Renal cortex interstitium (tissue), 15 donors: ENCODE measurements at places on chromosomes 7 and 10. TPM values are rescaled to one million over a fixed set of nuclear protein-coding genes. Genes with fewer than 3 reads are reported as not detected.

Gene PIP
- polyA plus RNA-seq: not detected

DNA sequence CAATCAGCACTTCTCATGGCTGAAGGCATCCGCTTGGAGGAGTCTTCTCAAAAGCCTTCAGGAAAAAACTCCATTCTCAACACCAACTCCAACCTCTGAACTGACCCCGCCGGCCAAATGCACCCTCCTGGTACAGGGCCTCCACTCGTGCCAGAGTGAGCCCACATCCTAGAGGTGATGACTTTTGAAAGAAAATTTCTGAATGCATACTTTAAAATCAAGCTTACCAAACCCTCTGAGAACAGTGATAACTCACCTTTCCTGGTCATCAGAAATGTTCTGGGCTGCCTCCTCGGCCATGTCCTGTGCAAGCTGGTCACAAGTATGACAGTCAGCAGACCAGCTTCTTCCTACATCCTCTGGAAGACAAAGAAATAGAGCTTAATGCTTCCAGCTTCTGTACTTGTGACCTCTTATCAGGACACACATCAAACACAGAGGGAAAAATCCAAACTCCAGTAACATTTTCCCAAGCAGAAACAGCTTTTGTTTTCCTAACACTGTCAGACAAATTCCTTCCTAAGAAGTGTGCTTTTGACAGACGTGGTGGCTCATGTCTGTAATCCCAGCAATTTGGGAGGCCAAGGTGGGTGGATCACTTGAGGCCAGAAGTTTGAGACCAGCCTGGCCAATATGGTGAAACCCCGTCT is at the start of gene PKD1L1:
PKD1L1 (minus strand) TSS at position 326 of the 650 bp plus-strand sequence; CDS start at position 300, 26 bp downstream.
- no peak for DNase-seq

Gene PODXL
- 759 TPM for polyA plus RNA-seq

- no peak for DNase-seq
Measured at GRCh38 chr10:3802526-3803265, 17.7 kb upstream of the KLF6 start.

DNA sequence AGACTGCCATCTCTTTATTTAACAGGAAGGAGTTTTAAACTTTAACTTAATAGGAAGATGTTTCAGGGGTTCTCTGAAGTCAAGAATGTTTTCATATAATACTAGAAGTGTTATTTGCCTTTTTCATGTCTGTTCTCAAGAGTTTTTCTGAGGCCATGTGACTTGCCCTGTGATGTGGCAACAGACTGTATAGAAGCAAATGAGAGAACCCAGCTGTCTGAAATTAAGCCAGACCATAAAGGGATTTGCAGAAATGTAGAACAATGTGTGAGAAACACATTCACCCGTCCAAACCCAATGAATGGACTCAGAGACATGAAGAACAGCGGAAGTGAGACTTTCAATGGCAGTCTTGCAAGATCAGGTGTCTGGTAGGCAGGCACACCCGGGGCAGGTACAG is 23.8 kb downstream of the MAPK8 start:
- no peak for DNase-seq

Gene JCAD
- polyA plus RNA-seq: 30.5 TPM

DNA sequence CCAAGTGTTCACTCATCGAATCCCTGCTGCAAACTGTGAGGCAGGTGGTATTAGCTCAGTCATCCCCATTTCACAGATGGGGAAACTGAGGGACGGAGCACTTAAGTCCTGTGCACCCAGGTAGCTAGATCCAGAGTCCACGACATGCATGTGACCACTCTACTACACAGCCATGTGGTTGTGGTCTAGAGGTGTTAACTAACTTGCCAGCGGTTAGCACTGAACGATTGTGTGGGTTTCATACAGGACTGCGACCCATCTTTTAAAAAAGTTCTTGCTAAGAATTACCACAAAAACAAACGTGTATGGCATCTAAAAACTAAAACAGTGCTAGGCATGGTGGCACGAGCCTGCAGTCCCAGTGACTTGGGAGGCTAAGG is 16.1 kb upstream of the ABCC2 start:
- DNase-seq: no peak

- DNase-seq: no peak
Measured at GRCh38 chr10:114021717-114022680, 21.7 kb upstream of the ADRB1 start.

- DNase-seq: no peak
Measured at GRCh38 chr7:157846271-157846670, 509.5 kb downstream of the DNAJB6 start.

Gene CRHR2
- polyA plus RNA-seq: 0.20 TPM

- DNase-seq: no peak
Measured at GRCh38 chr7:142513178-142513955, 235.9 kb upstream of the PRSS1 start.

DNA sequence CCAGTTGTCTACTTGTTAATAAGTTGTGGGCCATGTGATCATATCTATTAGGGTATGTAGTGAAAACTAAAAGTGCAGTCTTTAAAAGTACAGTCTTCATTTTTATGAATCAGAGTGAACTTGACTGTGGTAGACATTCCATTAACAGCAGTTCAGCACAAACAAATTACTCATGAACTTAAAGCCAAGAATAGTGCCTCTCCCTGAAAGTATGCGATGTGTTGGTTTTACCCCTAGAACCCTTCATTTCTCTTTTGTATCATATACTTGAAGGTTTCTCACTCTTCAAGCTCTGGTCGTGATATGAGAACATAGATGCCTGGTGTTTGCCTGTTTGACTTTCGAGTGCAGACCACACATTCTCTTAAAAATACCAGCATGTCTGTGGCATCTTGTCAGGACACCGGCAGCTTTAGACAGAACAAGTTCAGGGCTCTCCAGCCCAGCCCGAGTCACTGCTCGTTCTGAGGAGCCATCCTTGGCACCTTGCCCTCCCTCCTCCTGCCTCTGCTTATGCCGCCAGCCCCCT is 159.3 kb downstream of the LCOR start:
- no peak for DNase-seq

DNA sequence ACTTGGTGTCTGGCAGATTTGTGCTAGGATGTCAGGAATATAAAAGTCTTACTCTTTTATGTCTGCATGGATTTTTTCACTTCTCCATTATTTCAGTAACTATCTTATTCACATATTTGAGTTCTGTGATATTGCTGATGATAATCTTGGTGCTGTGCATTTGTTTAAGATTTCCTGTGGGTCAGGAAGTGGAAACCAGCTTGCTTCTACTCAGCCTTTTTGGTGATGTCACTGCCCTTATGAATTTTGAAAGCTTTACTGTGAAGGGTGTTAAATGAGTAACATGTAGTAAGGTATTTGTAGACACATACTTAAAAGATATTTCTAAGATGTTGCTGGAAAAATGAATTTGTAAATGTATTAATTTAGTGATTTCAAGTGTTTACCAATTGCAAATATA is 69.5 kb upstream of the VOPP1 start:
- DNase-seq: no peak

- DNase-seq: no peak
Measured at GRCh38 chr7:35576031-35576573, 118.8 kb downstream of the HERPUD2 start.

- no peak for DNase-seq
Measured at GRCh38 chr7:69412331-69413146, 185.7 kb upstream of the AUTS2 start.

Gene ADIRF
- polyA plus RNA-seq: 13.5 TPM

GRCh38 chr10:114753126-114753525 is 68.5 kb upstream of the FHIP2A start:
- no peak for DNase-seq

Gene ODAD2
- 2.4 TPM for polyA plus RNA-seq

- DNase-seq: no peak
Measured at GRCh38 chr10:4050061-4050460, 265.1 kb upstream of the KLF6 start.

DNA sequence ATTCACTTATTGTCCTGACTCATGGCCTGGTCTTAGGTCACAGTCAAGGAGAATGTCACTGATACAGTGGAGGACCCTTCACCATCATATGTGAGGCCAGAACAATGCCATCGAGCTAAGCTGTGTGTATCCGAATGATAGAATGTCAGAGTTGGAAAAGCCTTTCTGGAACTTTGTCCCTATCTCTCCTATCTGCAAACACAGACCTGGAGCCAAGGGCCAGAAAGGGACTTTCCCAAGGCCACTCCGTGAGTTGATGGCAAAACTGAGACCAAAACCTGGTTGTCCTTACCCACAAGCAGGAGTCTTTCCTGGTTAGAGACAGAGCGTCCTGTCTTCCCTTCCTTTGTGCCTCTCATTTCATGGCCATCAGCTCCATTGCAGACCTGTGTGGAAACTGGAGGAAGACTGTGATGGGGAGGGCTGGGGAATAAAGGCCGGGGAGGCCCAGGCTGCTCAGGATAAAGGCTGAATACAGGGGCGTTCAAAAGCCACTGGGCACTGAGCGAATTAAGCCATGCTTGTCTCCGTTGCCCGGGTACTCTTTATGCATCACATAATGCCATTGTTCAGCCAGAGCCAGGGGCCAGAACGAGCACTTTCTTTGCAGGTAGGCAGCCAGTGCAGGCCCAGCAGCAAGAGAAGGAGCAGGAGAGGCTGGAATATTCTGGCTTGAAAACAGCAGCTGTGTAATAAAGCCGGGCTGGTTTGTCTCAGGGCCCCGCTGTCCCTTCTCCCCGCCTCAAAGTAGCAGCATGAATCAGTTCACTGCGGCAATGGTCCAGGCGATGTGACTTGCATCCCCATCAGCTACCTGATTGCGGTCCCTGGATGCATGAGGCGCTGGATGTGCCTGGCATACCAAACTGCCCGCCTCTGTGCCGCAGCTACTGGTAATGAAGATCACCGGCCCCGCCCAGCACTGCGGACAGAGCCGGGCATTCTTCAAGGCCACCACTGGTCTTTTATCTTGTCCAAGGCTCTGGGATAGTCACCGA is 143.0 kb downstream of the RPS24 start:
- DNase-seq: no peak

GRCh38 chr10:53440601-53441000 is 668.0 kb upstream of the MBL2 start:
- DNase-seq: peak; percentile 24

- DNase-seq: no peak
Measured at GRCh38 chr10:75922435-75922834, 491.0 kb downstream of the LRMDA start.

DNA sequence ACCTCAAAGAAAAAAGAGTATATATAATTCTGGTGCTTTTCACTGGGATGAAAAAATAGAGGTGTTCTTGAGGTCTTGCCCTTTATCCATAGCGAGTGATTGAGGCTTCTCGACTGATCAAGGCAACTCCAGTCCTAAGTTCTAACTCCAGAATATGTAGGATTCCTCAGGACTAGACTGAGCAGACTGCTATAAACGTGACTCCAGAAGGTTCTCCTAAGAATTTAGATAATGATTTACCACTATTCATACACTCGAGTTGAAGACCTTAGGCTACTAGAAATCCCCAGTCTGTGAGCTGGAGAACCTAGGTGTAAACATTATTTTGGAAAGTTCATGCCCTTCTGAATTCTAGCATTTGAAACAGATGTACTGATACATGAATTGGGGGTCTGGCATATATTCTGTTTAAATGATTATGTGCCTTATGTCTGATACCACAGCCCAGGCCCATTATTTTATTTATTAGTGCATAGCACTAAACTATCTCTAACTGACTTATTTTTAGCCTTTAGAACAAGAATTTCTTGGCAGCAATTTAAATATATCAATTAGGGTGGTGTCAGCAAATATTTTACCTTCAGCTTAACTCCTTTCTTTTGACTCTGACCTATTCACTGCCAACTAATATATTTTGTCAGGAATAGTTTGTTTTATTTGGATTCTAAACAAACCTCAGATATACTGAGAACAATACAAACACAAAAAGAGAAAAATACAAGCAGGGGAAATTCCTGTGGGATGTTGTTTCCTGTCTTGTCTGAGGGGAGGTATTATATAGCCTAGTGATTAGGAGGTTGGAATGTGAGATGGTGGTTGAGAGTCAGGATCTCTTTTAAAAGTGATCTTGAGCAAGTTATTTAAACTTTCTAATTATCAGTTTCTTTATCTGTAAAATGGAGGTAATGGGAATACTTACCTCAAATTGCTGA is 75.8 kb downstream of the PODXL start:
- no peak for DNase-seq

DNA sequence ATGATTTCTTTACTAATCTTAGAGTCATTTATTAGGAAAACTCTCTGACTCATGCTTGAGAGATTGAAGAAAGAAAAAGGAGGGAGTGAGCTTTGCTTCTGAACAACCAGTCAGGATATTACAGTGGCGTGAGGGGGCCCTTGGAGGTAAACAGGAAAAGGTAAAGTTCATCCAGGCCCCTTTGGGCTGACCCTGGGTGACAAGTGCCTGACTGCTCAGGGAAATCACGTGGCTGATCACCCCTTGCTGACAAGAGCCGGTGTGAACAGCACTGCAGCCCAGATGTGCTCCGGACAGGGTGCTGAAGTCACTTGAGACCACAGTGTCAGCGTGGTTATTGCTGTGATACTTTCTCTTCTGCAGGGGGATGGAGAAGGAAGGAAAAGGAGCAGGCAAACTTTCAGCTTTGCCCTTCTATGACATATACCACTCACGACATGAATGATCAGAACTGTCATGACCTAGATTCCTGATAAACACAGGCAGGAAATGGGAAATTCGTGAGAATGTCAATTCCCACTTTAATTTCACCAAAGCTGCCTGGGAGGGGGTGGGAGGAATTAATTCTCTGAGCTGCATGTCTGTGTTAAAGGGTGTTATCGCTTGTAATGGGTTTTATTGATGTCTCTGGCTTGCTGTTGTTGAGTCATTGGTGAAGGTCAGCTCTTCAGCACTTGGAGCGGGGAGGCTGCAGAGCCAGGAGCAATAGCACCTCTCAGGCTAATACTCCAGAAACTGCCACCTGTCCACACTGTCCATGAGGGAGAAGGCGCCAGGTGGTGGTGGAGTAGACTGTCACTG is 139.8 kb upstream of the AOAH start:
- no peak for DNase-seq

DNA sequence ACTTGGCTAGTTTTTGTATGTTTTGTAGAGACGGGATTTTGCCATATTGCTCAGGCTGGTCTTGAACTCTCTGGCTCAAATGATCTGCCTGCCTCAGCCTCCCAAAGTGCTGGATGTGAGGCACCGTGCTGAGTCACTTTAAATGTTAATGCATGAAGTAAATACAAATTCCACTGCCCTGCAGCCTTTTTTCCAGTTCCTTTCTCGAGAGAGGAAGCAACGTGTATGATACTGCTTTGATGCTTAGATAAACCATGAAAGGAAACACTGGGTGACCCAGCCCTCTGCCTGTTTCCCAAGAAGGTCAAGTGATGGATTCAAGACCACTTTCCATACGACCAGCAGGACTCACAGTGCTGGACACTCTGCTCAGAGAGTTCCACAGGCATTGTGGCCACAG is 11.3 kb upstream of the MRPS24 start:
- no peak for DNase-seq

- no peak for DNase-seq
Measured at GRCh38 chr10:71319800-71320392, 837 bp downstream of the SLC29A3 start.
